ENCODE measurements at places on chromosomes 6 and 20.

GRCh38 chr20:15836634-15837033 is 736.6 kb downstream of the KIF16B start:
- no peak for DNase-seq

DNA sequence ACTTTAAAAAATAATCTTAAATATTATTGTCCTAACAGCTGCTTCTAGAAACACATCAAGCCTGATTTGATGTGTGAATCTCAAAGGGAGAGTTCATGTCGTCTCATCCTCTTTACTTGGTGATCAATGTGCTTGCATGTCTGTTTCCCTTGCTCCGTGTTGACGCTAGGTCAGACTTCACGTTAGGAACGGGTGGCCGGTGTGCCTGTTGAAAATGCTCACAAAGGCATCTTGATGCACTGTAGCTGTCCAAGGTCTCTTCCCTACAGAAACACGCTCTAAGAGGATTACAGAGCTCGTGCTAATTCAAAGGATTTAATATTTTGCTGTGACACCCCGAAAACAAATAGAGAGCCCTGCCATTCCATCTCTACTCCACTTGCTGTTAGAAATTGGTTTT is 84.6 kb downstream of the ID4 start:
- DNase-seq: no peak

DNA sequence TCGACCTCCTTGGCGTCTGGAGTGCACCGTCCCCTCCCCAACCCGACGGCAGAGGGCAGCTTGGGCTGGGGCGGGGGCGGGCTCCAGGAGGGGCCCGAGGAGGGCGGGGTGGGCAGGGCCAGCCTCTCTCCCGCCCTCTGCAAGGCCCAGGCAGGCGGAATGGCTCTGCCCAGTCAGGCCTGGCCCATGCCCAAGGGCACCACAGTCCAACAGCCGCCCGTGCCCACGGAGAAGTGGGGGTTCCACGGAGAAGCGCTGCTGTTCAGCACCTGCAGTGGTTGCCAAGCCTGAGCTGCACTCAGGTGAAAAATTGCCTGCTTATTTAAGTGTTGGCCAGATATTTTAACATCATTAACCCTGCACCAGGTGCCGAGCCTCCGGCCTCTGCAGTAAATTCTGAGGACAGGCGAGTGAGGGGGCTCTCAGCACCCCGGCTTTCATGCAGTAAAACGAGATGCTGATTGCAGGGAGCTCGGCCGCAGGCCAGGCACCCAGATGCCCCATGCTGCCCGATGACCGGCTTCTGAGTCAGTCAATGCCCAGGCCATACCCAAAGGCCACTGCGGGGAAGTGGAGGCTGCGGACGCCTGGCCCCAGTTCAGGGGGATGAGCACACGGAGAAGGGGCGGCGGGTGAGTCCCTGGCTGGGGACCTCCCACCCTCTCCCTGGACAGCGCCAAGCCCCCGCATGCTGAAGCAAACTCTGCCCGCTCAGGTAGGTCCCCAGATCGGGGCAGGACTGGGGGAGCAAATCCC is at the start of gene SRMS:
SRMS (minus strand) TSS at position 25 of the 756 bp plus-strand sequence. CDS start 286 bp downstream, outside the sequence.
- no peak for DNase-seq

DNA sequence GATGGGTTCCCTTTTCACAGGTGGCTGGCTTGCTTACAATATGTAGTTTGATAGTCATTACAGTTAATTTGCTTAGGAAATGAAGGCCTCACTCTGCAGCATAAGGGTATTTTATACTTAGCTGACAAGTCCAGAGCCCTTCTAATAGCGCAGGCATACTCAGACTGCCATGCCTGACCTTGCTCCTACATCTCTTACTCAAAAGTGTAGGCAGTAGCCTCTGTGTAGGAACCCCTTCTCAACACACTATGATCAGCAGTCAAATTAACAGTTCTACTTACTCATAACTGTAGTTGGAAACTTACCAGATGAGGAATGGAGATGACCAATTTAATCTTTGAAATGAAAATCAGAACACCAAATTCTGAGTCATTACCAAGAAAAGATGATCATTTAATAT is 373.5 kb downstream of the TBC1D32 start:
- DNase-seq: no peak

GRCh38 chr6:132483779-132484679 is 28.9 kb downstream of the STX7 start:
- DNase-seq: peak; percentile 84

DNA sequence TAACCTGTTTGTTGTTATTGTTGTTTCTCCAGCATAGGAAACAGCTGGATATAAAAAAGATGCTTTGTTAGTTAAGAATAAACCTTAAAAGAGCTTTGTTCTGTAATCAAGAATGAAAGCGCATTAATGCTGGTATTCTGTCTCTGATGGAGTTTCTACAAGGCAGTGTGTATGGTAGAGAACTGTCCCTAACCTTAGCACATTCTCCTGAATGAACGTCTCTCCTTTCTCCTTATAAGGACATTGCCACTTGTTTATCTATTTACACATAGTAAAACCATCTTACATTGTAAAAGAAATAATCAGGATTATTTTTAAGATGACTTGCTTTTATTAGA is 33.8 kb upstream of the LCA5 start:
- no peak for DNase-seq

- DNase-seq: no peak
These were observed 178.3 kb upstream of the FOXA2 start for GRCh38 chr20:22762576-22763256.

GRCh38 chr6:138442663-138443062 is 38.6 kb downstream of the HEBP2 start:
- no peak for DNase-seq

DNA sequence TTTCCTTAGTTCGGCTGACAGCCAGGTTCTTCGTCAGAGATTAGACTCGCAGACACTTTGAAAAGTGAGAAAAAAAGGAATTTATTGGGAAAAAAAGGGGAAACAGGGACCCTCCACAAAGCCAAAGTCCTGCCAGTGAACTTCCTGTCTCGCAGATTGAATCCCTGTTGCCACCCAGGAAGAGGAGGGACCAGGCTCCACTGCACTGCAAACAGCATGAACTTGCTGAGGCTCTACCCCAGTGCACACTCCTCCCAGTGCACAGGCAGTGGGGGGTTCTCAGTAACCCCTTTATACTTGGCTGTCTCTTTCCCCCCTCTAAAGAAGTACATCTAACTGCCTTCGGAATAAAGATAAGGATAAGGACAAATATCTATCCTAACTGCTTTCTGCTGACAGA is 959.0 kb downstream of the GRIK2 start:
- DNase-seq: no peak

DNA sequence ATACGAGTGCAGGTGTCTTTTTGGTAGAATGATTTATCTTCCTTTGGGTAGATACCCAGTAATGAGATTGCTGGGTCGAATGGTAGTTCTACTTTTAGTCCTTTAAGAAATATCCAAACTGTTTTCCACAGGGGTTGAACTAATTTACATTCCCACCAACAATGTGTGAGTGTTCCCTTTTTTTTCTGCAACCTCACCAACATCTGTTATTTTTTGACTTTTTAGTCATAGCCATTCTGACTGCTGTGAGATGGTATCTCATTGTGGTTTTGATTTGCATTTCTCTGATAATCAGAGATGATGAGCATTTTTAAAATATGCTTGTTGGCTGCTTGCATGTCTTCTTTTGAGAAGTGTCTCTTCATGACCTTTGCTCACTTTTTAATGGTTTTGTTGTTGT is 1.9 kb upstream of the ZNF831 start:
- peak; percentile 52 for DNase-seq

DNA sequence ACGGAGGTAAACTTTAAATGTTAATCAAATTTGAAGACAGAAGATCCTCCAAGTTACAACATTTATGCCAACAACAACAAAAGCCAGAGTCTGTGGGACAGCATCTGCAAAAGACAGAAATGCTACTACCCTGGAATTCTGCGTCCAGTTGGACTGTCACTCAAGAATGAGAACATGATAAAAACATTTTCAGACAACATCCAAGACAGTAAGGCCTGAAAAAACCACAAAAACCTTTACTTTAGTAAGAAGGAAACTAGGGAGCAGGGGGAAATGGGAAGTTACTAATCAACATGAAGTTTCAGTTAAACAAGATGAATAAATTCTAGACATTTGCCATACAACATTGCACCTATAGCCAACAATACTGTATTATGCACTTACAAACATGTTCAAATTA is 77.6 kb downstream of the MLIP start:
- DNase-seq: no peak

DNA sequence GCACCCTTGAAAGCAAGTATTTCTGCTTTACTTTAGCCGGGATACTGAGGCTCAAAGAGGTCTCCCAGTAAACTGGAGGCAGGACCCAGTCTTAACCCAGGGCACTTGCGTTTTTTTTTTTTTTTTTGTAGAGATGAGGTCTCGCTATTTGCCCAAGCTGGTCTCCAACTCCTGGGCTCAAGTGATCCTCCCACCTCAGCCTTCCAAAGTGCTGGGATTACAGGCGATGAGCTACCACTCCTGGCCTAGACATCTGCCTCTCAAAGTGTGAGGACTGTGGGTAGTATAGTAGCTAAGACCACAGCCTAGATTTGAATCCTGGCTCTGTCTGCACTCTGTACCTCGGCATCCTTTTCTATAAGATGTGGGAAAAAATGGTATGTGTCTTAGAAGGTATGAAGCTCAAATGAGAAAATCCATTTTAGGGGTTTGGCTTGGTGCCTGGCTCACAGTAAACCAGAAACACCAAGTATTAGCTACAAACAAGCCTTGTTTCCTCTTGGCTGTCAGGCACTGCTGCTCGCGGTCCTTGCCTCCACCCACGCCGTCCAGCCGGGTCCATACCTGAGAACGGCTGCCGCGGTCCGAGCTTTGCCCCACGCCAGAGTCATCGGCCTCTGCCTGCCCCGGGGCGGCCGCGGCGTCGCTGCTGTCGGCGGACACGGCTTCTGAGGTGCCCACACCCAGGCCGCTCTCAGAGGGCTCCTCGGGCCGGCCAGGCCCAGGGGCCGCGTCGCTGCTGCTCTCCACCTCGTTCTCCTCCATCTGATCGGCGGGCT is 1.2 kb downstream of the ZNF335 start:
- DNase-seq: no peak

- DNase-seq: no peak
These were observed 43.4 kb downstream of the MYH7B start for GRCh38 chr20:34999021-34999451.

- peak; percentile 17 for DNase-seq
These were observed 1.2 kb downstream of the TBX18 start for GRCh38 chr6:84763003-84763885.

GRCh38 chr6:13101409-13101808 is 226.9 kb downstream of the TBC1D7 start:
- no peak for DNase-seq

GRCh38 chr6:93176070-93176469 is 243.3 kb downstream of the EPHA7 start:
- no peak for DNase-seq

- no peak for DNase-seq
These were observed 86.6 kb upstream of the TOP1 start for GRCh38 chr20:40942006-40942405.

- no peak for DNase-seq
These were observed 359.2 kb downstream of the PREX1 start for GRCh38 chr20:48468571-48468970.

GRCh38 chr6:109706513-109706912 is 15.4 kb downstream of the FIG4 start:
- DNase-seq: no peak

DNA sequence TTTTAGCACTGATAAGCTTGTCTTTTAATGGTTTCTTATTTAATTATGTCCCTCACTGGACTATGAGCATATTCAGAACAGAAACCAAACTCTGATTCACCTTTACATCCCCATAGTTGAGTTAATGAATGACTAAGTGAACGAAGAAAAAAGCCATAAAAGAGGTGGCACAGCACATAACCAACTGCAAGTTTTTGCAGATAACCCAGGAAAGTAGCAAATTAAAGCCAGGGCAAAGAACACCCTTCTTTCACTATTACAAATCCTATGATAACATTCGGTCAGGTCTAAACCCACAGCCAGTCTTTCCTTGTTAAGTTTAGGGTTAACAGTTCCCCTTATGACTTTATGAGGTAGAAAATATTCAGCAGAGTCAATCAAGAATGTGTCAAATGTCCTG is 102.7 kb downstream of the RIN2 start:
- no peak for DNase-seq

- peak; percentile 88 for DNase-seq
These were observed 6.5 kb downstream of the HELZ2 start for GRCh38 chr20:63567386-63568169.

GRCh38 chr6:140987364-140988155 is 1145.2 kb upstream of the GJE1 start:
- no peak for DNase-seq

DNA sequence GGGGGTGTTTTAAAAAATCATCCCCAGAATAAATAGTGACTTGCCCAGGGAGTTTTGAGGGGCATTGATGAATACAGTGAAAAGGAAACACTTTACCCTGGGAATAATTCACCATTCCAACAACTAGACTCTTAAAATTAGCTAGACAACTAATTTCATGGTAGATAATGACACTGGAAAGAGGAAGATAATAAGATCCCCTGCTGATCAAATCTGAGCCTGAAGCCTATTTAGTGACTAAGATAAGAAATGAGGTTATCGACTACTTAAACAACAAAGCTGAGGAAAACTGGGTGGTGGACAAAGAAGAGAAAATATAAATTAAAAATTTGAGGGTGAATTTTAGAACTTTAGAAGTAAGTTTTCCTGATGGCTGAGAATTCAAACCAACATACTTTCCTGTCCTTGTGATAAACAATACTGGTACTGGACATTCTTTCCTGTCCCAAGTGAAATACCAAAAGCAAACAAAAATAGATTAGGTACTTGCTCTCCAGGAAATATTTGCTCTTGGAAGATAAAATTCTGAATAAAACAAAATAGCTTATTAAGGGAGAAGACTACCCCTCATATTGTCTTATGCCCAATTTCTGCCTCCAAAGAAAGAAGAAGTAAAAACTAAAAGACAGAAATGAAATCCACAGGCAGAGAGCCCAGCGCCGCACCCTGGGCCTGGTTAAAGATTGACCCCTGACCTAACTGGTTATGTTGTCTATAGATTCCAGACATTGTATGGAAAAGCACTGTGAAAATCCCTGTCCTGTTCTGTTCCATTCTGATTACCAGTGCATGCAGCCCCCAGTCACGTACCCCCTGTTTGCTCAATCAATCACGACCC is 64.0 kb upstream of the ADGRF4 start:
- no peak for DNase-seq

DNA sequence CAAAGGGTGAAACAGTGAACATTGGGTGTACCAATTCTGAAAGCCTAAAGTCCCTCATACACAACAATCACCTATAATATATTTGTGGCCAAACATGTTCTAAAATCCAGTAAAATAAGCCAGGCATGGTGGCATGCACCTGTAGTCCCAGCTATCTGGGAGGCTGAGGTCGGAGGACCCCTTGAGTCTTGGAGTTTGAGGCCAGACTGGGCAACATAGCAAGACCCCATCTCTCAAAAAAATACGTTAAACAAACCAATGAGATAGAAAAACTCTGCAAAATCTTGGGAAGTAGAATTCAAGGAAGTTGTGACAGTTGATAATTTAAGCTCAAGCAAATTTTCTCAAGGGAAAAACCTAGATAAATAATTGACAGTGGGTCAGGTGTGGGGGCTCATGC is 92.6 kb downstream of the CAP2 start:
- no peak for DNase-seq

- DNase-seq: no peak
These were observed 869.0 kb upstream of the ADGRB3 start for GRCh38 chr6:67766057-67766456.
